Gastrocnemius medialis (tissue), 4 donors: ENCODE measurements at places on chromosomes 7 and 10. TPM values are rescaled to one million over a fixed set of nuclear protein-coding genes. Genes with fewer than 3 reads are reported as not detected.

GRCh38 chr10:56316603-56317002, 44.5 kb downstream of the ZWINT start:
- no peak for DNase-seq

- DNase-seq, result no peak
Measured at GRCh38 chr7:79709574-79710409, 256.3 kb upstream of the MAGI2 start.

DNA sequence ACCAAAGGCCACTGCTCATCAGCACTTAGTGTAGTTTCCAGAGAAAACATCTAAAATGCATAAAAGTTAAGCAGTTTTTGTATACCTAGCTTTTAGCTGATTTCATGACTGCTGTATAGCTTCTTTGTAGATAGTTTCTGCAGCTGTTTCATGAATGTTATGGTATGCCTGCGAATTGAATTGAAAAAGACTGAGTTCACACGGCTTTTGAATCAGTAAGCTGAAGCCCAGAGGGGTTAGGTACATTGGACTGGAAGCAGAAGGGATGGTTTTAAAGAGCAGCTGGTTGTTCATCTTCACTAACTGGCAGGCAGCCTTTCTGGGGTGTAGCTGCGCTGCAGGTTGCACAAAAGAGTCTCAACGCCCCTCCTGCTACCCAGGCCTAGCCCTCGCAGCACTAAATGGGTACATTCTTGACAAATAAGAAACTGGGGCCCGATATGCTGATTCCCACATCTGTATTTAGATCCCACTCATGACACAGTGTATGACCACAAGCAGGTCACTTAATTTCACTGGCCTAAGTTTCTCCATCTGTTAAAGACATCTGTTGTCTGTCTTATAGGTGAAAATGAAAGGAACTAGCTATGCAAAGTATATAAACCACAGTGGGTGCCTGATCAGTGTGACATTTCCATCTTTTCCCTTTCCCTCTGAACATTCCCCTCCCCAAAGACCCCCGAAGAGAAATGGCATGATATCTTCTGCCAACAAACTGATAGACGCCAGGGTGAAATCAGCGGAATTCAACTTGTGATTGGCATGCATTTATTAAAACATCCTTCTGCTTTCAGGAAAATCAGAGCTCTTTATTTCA, 85.9 kb upstream of the AGBL3 start:
- DNase-seq, result no peak

GRCh38 chr7:128940494-128941322, 3.0 kb downstream of the IRF5 start:
- no peak for DNase-seq

Gene ANKMY2
- total RNA-seq, result 16.2 TPM

Gene CLRN3
- not detected for total RNA-seq
